ENCODE measurements at places on chromosomes 5 and 9.

DNA sequence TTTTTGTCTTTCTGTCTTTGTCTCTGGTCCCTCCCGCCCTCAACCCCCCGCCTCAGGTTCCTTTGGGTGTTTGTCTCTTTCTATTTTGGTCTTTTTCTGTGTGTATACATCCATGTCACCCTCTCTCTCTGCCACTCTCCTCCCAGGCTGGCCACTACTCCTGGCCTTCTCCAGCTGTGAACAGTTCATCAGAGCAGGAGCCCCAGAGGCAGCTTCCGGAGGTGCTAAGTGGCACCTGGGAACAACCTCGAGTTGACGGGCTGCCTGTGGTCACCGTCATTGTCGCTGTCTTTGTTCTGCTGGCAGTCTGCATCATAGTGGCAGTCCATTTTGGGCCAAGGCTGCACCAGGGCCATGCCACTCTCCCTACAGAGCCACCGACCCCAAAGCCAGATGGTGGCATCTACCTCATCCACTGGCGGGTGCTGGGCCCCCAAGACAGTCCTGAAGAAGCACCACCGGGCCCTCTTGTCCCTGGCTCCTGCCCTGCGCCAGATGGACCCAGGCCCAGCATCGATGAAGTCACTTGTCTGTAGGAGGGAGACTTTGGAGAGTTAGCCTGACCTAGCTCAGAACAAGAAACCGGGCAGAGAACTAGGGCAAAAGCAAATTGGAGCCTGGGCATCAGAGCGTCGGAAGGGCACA lies 1.7 kb downstream of the SMIM33 start:
- no peak for DNase-seq

DNA sequence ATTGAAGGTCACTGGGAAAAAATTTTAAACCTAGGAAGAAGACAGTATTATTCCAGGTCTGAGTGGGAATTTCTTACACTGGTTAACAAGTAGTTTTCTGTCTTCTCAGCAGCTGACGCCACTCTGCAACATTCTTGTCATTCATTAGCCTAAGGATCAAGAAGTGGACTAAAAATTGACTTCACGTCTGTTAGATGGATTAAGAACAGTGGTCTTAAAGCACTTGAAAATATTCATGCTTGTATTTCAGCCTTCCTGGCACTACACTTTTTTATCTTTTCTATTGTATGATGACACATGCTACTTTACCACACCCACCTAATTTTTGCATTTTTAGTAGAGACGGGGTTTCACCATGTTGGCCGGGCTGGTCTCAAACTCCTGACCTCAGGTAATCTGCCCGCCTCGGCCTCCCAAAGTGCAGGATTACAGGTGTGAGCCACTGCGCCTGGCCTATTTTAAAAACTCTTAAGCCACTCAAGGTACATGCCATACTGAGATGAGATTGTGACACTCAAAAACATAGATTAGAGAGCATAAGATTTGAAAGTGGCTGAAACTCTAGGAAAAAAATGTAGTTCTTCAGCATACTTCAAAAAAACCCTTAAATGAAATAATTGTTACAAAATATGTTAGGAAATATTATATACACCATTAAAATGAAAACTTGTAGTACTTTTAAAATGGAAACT lies 8.4 kb downstream of the MATR3 start:
- no peak for DNase-seq

- DNase-seq: no peak
Observed at GRCh38 chr9:71941060-71941568, 29.7 kb downstream of the C9orf85 start.

GRCh38 chr9:134319306-134320125 lies 6.7 kb upstream of the RXRA start:
- no peak for DNase-seq

DNA sequence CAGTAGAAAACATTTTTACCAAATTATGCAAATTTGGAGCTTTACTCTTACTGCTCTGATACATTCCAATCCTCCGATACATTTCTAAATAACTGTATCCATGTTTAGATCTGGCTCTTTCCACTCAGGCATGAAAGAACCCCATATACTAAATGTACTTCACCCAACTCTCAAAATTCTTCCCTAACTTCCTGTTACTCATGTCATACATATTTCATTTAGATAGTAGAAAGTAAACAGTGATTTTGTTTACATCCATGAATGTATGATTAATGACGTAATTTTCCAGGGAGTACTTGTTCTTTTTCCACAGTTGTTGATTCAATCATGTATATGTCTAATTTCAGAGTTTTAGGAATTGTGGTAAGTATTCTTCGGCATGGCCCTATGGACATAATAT lies 1426.5 kb upstream of the C9orf72 start:
- no peak for DNase-seq

DNA sequence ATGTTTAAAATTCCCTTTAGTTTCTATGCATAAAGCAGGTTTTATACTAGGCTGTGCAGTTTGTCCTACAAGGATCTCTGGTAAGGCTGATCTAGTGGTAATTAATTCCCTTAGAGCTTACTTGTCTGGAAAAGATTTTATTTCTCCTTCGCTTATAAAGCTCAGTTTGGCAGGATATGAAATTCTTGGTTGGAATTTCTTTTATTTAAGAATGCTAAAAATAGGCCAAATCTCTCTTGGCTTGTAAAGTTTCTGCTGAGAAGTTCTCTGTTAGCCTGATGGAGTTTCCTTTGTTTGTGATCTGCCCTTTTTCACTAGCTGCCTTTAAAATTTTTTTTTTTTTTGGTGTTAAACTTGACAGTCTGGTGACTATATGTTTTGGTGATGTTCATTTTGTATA lies 237.1 kb upstream of the TLE4 start:
- DNase-seq: no peak

DNA sequence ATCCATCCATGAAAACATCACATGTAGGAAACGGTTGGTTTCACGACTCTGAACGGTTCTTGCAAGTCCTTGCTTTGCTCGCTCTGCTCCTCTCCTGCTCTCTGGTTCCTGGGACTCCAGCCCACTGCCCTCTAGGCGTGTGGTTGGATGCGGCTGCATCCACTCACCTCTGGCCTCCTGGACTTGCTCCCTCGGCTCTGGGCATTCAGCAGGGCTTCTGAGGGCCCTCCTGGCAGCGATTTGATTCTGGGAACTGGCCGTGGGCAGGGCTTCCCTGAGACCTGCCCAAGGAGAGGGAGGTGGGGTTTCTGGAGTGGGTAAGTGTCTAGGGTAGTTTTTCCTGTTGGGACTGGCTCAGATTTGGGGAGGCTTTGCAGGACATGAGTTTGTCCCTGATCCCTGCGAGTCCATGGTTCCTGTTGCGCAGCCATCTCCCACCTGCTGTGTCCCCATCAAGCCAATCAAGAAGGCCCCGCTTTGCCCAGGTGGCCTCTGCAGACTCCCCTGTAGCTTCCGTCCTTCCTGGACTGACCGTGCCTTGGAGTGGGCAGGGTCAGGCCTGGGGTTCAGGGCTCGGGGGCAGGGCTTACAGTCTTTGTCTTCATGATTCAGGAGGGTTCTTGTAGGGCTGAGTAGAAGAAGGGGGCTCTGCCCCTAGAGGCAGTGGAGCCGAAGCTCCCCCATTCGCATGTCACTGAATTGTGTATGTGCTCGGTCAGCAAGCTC lies 192.3 kb downstream of the CACNA1B start:
- no peak for DNase-seq

DNA sequence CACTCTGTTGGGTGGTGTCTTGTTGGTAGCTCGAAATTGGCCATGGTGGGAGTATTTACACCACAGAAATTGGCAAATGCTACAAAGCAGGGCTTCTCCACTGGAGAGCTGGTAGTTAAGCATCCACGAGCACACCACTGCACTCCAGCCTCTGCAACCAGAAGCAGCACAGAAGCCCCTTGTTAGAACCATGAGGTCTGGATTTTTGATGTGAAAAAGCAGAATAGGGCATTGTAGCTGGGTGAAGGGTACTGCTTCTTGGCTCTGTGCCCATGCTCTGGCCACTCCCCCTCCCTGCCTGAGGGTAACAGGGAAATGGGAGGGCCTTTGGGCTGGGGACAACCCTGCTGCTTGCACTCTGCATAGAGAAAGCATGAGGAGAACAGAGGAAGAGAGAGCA lies 81.2 kb upstream of the UBTD2 start:
- no peak for DNase-seq

DNA sequence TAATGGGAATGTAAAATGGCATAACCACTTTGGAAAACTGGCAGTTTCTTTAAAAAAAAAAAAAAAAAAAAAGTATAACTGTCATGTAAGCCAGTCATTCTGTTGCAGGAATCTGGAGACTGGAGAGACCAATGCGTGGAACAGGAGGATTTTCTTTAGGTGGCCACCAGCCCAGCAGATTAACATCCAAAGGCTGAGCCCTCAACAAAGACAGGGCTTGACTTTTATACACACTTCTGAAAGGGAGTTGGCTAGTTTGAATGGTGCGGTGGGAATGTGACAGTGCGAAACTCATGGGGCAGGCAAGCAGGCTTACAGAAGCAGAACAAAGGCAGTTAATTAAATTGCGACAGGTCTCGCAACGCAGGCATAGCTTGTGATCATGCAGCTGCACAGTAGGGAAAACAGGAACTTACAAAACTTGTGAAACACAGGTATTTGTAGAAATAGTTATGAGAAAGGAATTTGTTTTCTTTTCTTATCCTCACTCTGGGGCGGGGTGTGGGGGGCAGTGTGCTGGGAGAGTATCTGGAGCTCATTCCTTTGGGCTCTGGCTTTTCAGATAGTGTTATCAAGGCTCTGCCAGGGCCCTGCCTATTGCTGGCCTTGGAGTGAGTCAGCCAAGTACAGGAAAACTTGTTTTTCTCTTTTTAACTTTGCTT lies 12.0 kb downstream of the UIMC1 start:
- DNase-seq: no peak

DNA sequence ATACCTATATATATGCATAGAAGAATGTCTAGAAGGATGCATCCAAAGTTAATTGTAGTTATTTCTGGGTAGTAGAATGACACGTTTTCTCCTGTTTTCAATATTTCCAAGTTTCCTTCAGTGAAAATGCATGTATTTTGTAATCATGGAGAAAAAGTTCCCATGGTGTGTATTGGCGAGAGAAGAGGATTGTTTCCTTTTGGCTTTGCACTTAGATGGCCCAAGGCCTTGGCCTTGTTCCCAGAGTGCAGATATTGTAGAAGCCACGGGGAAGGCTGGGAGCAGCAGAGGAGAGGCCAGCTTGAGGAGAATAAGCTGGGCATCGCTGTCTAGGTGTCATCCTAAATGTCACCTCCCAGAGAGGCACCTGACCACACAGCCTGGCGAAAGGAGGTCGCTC lies 44.0 kb downstream of the IRF1 start:
- no peak for DNase-seq

DNA sequence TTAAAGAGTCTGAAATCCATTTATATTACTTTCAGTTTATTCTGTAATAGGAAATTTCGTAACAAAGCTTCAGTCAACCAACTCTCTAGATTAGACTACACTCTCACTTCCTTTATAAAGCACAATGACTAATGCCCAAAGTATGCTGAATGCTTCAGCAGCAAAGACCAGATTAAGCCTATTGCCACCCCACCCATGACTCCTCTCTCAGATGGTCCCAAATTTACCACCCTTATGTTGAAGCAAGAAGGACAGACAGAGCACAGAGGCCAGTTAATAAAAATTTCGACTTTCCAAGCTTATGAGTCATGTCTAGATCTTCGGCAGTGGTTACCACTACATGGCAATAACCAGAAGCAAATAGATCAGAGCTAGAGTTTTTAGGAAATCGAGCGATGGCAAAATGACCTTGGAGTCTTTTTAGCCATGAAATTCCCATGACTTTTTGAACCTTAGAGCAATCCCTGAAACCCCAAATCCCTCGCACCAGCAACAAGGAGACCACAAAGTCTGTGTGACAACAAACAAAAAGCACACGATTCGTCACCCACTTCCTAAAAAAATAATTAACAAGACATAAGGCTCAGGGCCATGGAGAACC lies 287.8 kb upstream of the RASA1 start:
- no peak for DNase-seq

- no peak for DNase-seq
Observed at GRCh38 chr5:141001446-141001843, 35.2 kb downstream of the PCDHAC2 start.
